ENCODE measurements at places on chromosomes 13 and 19.

DNA sequence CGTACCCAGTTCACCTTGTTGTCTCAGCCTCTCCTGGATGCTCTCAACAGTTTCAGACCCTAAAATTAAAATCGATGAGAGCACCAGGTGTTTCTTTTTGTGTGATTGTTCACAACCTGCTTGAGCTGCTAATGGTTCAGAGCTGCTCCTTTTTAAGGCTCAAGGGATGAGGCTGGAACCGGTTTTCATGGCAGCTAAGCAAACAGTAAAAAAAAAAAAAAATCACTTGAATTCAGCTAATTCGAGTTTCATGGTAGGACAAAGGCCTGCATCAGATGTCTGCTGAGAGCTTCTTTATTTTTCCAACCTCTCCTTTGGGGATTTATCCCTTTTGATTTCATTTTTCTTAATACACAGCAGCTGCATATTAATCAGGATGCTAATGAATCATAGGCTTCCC, 6.5 kb downstream of the SYCE2 start:
- DNase-seq = no peak

DNA sequence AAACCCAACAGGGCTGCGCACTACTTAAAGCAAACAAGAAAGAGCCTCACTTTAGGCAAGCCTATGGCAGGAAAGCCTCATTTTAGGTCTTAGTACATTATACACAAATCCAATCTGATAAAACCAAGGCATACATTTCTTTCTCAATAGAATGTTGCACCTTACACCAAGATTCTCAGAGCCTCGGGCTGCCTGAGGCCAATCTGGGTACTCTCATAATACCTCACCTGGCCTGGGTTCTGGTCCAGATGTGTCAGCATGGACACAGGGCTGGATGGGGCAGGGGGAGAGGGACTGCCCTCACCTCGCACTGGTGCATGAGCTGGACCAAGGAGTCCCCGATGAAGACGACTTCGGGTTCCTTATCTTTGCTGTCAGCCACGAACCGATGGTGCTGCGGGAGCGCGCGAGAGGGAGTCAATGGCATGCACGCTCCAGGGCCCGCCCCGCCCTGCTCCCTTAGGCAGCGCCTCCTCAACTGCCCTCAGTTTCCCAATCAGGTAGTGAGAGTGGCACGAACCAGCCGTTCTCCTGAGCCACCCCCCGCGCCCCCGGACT, at the start of gene PRR19:
Gene PRR19, plus strand, starts transcription at position 487 of the 558 bp plus-strand sequence. CDS start 7,453 bp downstream, outside the sequence.
- no peak for DNase-seq

DNA sequence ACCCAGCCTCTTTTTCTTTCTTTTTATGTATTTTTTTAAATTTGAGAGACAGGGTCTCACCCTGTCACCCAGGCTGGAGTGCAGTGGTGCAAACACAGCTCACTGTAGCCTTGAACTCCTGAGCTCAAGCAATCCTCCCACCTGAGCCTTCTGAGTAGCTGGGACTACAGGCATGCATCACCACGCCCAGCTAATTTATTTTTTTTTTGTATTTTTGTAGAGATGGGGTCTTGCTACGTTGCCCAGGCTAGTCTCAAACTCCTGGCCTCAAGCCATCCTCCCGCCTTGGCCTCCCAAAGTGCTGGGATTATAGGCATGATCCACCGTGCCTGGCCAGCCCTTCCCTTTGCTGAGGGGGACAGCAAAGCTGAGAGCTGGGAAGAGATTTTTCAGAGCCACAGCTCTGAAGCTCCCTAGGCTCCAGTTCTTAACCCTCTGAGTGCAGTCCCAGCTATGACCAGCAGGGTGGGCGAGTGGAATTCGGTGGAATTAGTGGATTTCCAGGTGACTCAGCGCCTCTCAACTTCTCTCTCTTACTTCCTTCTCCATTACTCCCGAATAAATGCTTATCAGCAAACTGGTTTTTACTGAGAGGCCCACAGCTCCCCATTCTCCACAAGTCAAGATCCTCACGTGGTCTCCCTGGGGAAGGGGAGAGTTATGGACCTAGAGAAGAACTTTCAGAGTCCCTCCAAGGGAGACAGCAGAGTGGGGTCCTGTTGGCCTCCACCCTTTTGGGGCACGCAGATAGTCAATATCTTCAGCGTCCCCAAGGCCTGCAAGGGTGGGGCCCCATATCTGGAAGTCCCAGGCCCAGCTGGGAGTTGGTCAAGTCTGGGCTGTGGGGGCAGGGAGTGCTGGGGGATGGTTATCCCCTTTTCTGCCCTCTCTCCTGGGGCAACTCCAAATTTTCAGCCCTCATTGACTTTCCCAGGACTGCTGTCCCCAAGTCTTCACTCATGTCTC, 1.2 kb downstream of the BLVRB start:
- peak; percentile 74 for DNase-seq

DNA sequence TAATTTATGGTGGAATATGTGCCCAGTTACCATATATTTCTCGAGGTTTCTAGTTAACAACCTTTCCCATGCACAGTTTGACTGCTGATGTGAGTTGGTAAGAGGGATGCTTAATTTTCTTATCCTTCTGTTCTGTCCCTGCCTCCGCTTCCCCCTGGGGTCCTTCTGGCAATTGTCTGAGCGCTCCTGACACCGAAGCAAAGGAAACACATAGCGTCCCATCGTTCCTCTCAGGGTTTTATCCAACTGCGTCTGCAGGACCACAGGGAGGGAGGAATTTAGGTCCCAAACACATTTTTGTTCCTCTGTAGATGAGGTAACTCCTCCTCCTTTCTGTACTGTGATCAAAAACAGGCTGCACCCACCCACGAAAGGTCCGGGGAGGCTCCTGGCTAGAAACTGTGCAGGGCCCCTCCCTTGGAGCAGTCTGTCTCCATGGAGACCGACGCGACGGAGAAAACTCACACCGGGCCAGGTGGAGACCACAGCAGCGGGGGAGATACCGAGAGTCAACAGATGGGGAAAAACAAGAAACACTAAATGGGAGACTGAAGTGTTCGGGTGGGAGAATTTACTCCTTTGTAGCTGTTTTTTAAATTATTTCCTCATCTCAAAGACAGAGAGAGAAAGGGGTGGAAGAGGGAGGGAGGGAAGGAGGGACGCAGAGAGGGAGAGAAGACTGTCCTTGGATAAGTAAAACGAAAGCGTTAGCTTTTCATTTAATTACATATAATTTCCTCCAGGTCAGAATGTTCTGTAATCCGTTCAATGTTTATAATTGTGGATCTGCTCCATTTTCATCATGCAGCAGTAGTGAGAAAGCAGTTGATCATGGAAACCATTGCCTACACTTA, 191.8 kb upstream of the NBEA start:
- no peak for DNase-seq

DNA sequence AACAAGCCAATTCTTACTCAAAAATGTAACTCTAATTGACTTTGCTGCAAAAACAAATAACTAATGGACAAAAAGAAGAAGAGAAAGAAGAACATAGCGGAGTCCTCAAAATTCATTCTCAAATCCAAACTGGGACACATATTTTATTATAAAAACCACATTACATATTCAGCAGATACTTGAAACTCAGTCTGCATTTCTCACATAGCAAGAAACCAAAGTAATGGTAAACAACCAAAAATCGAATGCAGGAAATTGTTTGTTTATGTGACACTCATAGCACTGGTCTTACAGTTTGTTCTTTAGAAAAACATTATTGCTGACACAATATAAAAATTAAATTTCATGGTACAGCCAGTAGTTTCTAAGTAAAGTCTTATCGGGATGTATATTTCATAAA, 789.8 kb downstream of the SLITRK6 start:
- DNase-seq = no peak

DNA sequence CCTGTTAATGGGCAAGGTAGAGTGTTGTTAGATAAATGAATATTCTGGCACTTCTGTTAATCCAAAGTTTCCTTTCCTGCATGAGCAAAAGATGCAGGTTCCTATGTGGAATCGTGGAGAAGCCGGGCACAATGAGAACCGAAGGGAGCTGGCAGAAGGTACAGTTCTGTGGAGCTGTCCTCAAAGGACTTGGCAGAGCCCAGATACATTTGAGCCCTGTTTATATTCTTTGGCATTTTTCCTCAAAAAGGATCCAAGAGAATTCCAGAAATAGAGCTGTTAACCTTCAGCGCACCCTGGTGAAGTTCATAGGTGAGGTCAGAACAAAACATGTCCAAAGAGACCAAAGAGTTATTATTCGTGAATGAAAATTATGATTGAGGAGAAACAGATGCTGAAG, 4.0 kb upstream of the DLEU7 start:
- no peak for DNase-seq

GRCh38 chr19:42303101-42303464, 659 bp upstream of the PAFAH1B3 start:
- no peak for DNase-seq

DNA sequence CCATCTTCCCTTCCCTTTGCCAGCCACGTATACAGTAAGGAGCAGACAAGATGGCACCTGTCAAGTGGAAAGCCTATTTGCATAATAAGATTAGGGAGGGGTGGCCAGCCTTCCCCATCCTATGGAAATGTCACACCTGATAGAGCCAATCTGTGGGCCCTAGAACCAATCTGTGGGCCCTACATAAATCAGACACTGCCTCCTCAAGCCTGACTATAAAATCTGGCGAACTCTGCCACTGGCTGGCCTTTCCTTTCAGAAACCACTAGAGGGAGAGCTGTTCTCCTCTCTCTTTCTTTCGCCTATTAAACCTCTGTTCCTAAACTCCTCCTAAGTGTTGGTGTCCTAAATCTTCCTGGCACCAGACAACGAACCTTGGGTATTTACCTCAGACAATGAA, 231.5 kb upstream of the KLHL1 start:
- DNase-seq = no peak

GRCh38 chr13:34469196-34469986, 472.7 kb upstream of the NBEA start:
- DNase-seq = no peak

DNA sequence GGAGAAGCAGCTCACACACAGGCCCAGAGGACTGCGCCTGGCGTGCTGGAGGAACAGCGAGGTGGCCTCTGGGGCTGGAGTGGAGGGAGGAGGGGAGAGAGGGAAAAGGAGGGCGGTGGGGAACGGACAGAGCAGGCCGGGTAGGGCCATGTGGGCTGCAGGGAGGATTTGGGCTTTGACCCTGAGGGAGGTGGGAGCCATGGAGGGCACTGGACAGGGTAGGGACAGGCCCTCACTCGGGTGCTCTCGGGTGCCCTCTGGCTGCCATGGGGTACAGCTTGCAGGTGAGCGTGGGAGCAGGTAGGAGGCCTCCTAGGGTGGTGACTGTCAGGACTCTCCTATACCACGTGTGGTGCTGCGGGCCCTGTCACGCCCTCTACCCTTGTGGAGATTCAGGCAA, 22.8 kb downstream of the PLIN4 start:
- no peak for DNase-seq

GRCh38 chr19:45290381-45290931, 32.2 kb downstream of the CKM start:
- no peak for DNase-seq

DNA sequence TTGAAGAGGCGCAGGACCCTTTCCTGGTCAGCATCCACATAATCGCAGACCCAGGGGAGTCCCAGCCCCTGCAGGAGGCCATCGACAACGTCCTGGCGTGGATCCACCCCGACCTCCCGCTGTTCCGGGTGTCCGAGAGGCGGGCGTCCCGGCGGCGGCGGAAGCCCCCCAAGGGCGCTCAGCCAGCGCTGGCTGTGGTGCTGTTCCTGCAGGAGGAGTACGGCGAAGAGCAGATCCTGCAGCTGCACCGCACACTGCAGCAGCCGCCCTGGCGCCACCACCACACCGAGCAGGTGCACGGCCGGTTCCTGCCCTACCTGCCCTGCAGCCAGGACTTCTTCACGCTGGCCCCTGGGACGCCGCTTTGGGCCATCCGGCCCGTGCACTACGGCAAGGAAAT, 29.3 kb downstream of the FAM124A start:
- DNase-seq = no peak

- no peak for DNase-seq
Measured at GRCh38 chr13:113044391-113045114, 61.0 kb upstream of the F7 start.

DNA sequence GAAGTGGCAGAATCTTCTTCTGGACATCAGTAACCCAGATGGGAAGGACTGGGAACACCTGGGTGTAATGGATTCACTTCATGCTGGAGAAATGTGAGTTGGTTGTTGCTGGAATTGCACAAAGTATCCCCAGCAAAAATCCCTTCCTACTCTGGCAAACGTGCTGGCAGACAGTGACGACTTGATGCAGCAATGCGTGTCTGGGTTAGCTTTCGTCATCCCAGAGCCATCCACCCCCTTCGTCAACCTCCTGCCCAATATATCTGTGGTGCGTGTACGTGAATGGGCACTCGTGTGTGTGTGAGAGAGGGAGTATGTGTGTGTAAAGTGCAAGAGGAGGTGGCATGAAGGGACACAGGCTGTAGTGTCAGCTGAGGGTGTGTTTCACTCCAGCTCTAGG, 70.9 kb downstream of the TM9SF2 start:
- DNase-seq = no peak

DNA sequence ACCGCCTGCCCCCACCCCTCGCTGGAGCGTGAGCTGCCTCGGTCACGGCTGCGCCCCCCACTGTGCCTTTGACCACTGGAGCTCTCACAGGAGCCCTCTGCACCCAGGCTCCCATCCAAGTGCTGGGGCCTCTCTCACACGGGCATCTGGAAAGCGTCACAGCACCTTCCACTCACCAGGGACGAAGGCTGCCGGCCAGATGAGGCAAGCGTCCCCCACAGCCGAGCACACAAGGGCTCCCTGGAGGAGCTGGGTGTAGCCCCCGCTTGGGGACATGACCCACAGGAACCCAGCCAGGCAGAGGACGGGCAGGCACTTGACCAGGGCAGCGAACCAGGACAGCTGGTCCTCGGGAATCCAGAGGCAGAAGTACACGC, 560 bp downstream of the TMEM86B start:
- no peak for DNase-seq

GRCh38 chr13:34886121-34886875, 55.8 kb upstream of the NBEA start:
- DNase-seq = no peak

DNA sequence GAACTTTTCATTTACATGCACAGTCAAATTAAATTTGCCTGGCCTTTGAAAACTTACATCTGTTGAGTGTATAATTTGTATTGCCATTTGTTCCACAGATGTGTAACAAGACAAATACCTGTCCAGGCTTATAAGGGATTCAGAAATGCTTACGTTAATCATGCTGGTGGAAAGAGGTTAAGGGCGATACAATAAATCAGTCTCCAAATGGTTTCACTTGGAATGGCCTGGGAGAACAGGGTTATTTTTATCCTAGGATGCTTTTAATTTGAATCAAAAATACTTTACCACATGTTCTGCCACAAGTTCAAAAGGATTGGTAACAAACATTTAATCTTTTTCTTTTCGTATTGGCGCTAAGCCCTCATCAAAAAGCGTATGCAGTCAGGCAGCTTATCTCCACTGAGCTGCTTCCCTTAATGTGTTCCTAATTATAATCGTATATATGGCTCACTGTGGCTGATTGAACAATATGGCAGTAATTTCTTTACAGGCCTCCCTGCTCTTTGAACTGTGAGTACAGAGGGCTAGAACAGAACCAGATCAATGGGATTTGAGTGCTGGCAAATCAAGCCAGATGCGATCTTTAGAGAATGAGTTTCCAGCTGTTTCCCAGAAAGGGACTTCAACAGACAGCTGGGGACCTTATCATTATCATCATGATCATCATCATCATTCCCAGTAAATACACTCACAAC, 425.7 kb downstream of the SPRY2 start:
- peak; percentile 57 for DNase-seq
